ENCODE measurements at places on chromosomes 12 and 14.

DNA sequence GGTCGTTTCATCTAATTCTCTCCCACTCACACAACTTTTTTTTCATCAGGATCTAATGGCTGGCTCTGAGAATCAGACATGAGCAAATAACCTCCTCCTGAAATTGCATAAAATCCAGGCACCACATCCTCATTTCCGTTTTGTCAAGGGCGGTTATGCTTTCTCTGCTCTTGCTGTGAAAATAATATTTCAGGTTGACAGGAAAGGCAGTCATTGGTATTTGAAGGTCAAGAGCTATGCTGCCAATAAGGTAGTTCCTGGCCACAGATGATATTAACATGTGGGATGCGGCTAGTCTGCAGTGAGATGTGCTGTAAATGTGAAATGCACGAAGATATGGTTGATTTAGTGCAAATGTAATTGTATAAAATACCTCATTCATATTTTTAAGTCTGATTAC is 870.2 kb upstream of the TMEM132C start:
- DNase-seq: no peak

DNA sequence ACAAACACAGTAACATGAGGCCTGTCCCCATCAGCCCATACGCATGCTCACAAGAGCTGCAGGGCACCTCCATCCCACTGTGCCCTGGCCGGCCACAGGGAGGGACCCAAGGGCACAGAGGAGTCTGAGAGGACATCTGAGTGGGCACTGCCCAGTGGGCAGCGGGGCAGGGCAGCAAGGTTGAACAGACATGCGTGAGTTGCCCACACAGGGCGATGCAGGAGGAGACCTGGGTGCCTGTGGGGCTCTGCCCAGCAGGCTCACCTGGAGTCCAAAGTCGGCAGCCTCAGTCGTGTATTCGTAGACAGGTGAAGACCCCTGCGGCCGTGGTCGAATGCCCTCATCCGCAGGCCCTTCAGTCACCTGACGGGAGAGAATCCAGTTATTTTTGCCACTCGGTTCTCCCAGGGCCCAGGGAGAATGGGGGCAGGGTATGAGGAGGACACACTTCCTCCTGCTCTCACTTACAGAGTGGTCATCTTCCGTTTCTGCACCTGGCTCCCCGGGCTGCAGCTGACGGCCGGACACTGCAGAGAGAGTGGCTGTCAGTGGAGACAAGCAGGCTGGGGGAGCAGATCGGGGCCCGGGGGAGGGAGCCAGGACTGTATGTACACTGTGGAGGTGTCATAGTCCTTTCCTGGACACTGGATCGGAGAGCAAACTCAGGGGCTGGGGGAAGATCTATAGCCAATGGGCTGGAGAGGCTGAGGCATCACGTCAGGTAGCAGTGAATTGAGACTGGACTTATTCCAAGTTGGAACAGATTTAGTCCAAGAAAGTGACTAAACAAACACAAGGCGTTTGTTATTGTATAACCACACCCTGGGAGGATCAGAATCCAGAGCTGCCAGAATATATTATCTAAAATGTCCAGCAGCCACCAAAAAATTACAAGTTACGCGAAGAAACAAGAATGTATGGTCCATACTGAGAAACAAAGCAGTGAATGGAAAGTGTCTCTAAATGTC is 20.7 kb downstream of the AHNAK2 start:
- no peak for DNase-seq

- DNase-seq: peak; percentile 40
Measured at GRCh38 chr12:70733385-70733784, 96.2 kb upstream of the PTPRB start.

GRCh38 chr14:79914595-79914994 is 296.7 kb downstream of the DIO2 start:
- DNase-seq: no peak

DNA sequence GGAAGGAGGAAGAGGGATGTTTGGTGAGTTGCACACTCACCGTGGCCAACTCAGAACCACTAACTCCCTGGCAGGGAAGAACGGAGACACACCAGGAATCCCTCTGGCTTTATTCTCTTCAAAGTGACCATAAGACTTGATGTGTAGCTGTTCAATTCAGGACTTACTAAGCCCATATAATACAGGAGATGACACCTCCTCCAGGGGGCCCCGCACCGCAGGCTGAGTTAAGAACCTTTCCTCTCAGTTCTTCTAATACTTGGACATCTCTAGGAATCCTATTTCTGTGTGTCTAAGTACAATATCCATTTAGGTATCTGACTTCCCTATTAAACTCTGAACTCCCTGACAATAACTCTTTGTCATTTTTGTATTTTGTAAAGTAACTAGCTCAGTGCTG is 49.5 kb downstream of the DCAF4 start:
- no peak for DNase-seq

GRCh38 chr14:36455241-36455627 is 64.8 kb downstream of the NKX2-1 start:
- DNase-seq: no peak

DNA sequence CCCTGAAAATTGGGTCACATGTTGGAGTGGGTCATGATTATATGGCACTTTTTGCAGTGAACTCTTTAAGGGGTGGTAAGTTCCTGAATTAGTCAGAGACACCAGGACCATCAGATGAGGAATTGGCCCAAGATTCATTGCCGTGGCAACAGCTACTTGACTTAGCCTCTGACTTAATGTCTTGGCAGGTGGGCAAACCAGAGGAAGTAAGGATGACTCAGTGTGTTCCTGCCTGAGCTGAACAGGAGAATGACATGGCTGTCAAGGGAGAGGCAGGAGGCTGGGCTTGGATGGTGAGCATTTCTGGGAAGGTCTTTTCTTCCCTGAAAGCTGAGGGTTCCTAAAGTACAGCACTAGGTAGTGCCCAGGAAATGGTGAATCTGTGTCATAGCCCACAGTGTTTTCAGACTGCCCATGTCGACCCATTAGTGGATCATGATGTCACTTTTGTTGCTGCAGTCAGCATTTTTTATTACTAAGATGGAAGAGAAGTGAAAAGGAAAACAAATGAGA is 170.1 kb upstream of the PWP1 start:
- no peak for DNase-seq

- no peak for DNase-seq
Measured at GRCh38 chr12:104177663-104178501, 37.7 kb upstream of the TXNRD1 start.

DNA sequence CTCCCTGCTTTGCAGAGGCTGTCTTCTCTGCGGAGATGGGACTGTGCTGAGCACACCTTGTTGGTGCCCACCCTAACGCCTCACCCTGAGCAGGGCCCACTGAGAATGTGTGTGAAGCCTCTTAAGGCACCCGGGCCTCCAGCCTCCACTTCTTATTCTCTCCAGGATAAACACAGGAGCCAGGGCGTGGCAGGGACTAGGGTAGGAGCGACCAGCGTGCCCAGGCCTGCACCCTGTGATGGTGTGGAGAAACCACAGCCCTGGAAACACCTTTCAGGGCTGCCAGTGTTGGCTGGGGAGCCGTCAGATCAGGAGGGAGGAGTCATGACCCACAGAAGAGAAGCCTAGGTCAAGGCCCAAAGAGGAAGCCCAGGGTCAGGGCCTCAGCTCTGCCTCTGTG is 41.3 kb downstream of the VDR start:
- DNase-seq: no peak

Data from CD4-positive, alpha-beta T cell treated with Interleukin-17A for 1 hour (primary cell).